ENCODE measurements at places on chromosomes 13 and 19.
A peak's percentile ranks its signal among the peaks of the same experiment; 100 is the strongest.

- DNase-seq: peak; percentile 29
These were observed at the start of gene SHFL for GRCh38 chr19:10085641-10086590. Gene SHFL (plus strand): TSS chr19:10086317. CDS start chr19:10086428, 111 bp downstream.

GRCh38 chr19:16262618-16263017, 62.0 kb upstream of the KLF2 start:
- DNase-seq: no peak

GRCh38 chr19:3369337-3370213, 3.2 kb downstream of the NFIC start:
- no peak for DNase-seq

GRCh38 chr19:3818466-3818865, 32.3 kb upstream of the MATK start:
- no peak for DNase-seq

DNA sequence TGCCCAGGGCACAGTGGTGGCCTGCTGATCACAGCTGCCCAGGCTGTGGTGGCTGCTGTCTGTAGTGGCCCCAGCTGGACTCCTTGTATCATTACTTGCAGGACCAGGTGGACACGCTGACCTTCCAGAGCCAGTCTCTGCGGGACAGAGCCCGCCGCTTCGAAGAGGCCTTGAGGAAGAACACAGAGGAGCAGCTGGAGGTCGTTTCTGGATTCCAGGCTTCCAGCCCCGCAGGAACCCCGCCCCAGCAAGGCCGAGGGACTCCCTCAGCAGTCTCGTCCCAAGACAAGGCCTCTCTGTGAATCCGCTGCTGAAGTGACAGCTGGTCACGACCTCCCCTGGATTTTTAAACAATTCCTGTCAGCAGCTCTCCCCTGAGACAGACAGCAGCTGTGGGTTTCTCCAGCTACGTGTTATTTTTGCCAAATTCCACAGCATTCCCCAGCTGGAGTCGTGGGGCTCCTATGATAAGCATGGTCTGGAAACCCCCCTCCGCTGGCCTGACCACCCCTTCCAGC, 98.3 kb downstream of the SLC7A1 start:
- DNase-seq: peak; percentile 39

DNA sequence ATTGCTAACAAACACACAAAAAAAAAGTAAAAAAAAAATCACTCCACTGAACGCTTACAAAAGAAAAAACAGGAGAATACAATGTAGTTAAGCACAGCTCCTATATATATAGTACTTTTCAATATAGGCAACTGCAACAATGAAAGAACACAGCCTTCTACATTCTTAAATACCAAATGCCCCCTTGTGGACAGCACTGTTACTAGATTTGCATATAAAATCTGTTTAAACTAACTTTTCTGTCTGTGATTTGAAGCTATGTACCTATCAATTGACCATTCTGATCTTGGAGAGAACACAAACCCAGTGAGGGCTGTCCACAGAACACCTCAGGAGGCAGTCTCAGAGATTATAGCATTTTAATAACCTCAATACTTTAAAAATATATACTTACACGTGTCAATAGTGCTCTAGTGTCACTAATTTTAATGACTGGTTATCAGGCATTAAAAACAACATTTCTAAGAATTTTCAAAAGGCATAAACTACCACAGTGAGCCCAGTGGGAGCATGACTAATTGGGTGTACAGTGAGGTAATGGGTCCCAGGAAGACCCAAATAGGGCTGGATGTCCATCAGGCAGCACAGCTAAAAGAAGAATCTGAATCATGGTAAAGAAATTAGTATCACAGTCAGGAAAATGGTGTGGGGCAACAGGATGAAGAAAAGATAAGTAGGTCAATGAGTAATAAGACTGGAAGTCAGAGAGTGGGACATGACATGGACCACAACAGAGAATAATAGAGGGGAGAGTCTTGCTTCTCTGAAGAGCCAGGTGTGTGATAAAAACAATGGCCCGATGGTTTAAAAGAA, 22.2 kb downstream of the CCDC169 start:
- peak; percentile 53 for DNase-seq

GRCh38 chr13:93690139-93690538, 463.5 kb downstream of the GPC6 start:
- DNase-seq: peak; percentile 21

GRCh38 chr19:2246014-2246620, 3.0 kb upstream of the AMH start:
- DNase-seq: no peak

- DNase-seq: no peak
These were observed 41.3 kb downstream of the MYH14 start for GRCh38 chr19:50244695-50245094.

DNA sequence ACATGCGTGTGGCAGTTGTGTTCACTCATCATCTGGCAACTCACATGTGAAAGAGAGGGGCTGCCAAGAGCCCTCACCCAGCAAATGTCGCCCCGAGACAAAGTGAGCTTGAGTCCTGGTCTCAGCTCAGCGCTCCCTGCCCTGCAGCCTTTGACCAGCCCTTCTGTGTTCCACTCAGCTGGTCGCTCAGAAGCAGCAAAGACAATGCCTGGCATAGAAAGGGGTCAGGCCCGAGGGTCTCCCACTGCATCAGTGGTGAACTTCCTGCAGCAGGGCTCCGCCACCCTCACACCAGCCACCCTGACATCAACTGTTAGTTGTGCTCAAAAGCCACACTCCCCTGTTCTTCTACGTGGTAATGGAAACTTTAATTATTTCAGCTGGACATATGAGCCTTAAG, 68.0 kb downstream of the SLC7A1 start:
- DNase-seq: no peak

- DNase-seq: peak; percentile 5
These were observed 39.1 kb downstream of the PCDH8 start for GRCh38 chr13:52809310-52809769.

- peak; percentile 55 for DNase-seq
These were observed 44.9 kb downstream of the C13orf46 start for GRCh38 chr13:113928685-113929627.

- no peak for DNase-seq
These were observed 48.9 kb downstream of the KLF2 start for GRCh38 chr19:16373532-16373931.

DNA sequence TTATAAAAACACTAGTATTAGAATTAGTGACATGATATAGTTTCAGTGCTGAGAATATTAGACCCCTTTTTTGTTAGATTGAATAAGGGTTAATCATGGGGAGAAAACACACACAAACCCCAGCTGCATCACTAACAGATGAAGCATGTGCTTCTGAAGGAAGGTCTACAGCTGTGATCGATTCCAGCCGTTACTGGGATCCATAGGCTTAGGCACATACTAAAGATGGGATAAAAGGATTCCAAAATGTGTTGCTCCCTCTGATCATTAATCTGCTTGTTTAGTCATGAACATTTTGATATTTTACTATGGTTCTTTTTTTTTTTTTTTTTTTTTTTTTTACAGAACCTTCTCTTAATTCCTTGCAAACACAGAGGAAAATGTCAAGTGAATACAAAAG, 1591.3 kb downstream of the EFNB2 start:
- no peak for DNase-seq

DNA sequence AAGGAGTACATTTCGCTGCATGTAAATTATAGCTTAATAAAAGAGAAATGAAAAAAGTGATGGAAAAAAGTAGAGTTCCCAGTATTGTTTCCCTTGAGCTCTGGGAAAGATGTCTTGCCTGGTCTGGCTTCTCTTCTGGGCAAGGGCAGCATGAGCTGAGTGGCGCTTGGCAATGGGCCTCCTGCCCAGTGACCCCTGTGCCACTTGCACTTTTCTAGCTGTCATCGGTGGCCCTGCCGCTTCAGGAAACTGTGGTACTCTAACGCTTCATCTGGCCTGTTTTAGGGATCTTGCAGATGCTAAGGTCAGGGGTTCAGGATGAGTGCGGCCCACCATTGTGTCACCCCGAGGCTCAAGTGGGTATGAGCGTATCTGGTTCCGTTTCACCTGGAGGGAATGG, 161.4 kb downstream of the MTUS2 start:
- no peak for DNase-seq

GRCh38 chr13:112178769-112179168, 111.8 kb downstream of the SOX1 start:
- DNase-seq: no peak

GRCh38 chr13:109666656-109667055, 119.7 kb downstream of the IRS2 start:
- no peak for DNase-seq

DNA sequence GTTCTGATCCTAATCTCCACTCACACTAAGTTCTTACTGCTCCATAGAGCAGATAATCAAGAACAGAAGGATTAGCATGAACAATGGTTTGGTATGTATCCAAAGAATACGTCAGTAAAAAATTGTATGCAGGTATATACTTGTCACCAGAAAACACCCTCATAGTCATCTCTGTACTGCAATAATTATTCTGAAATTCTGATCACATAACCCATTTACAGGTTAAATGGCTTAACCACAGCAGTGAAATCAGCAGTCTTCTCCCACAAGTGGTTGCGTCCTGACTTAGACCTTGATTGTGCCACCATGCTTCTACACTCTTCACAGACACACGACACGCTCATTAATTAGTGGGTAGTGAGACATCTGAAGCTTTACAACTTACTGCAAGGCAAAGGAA, 50.9 kb downstream of the LNX2 start:
- DNase-seq: no peak

- no peak for DNase-seq
These were observed 239.9 kb upstream of the CSNK1A1L start for GRCh38 chr13:37345391-37345790.

DNA sequence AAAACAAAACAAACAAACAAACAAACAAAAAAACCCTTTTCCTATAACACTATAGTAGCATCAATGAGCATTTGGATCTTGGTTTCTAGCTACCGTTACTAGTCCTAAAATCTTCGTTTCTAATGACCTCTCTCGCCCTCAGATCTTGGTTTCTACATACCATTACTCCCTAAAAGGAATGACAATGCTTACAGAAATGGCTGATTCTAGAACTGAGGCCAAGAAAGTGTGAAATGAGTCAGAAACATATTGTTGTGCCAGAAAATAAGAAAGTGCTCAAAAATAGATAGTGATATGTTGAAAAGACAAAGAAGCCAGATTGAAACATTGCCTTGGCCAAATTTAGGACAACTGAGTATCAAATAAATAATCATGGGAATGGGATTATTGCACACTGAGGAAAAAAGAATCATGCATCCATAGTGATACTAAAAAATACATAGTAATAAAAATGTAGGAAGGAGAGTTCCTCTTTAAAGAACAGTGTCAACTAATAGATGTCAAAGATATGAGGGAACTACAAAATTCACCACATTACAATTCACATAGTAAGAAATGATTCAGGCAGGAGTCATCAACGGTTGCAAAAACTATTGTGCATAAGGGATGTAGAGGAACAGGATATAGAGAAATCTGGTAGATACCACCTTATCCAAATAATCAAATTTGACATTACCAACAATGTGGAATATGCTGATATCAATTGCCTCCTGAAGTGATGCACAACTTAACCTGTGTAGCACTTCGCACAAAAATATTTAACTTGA, 386.6 kb downstream of the DIAPH3 start:
- DNase-seq: peak; percentile 62

- no peak for DNase-seq
These were observed 2.2 kb downstream of the CXCL17 start for GRCh38 chr19:42440357-42441048.

- DNase-seq: no peak
These were observed 16.0 kb downstream of the IRGC start for GRCh38 chr19:43731846-43732245.

- DNase-seq: no peak
These were observed 2284.7 kb upstream of the PCDH20 start for GRCh38 chr13:63700350-63700749.

DNA sequence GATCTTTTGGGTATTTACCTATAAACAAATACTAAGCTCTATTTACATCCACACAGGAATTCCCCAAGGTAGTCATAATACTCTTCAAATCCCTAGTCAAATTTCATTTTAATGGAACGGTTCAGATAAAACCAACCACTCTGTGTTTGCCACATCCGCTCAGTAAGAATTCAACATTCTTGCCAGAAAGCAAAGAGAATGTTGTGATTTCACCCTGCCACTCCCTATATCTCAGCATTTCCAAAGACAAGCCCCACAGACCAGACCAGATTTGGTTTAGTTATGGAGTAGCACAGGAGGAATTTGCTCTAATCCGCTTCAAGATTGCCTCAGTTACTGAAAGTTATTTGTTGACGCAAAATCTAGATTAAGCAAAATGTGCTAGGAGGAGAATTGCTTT, 105.6 kb upstream of the SERP2 start:
- no peak for DNase-seq

DNA sequence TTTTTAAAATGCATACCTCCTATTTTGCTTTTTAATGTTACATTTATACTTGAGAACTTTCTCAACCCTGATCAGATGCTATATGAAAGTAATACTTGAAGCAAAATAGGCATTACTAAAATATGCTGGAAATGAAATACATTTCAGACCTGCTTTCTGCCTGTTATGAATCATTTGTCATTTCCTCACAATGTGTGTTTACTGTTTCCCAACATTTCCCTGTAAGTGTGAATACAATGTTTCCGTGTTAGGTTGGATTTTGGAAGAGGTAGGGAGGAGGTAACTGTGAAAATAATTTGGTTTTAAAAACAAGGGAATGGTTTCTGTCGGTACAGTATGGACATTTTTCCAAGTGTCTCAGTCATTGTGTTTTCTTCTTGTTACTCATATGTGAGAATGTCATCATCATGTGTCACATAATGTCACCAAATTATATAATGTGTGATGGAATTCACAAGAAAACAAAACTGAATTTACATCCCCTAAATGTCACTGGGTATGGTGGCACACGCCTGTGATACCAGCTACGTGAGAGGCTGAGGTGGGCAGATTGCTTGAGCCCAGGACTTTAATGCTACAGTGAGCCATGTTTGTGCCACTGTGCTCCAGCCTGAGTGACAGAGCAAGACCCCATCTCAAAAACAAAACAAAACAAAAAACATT, 43.0 kb downstream of the ZAR1L start:
- no peak for DNase-seq

DNA sequence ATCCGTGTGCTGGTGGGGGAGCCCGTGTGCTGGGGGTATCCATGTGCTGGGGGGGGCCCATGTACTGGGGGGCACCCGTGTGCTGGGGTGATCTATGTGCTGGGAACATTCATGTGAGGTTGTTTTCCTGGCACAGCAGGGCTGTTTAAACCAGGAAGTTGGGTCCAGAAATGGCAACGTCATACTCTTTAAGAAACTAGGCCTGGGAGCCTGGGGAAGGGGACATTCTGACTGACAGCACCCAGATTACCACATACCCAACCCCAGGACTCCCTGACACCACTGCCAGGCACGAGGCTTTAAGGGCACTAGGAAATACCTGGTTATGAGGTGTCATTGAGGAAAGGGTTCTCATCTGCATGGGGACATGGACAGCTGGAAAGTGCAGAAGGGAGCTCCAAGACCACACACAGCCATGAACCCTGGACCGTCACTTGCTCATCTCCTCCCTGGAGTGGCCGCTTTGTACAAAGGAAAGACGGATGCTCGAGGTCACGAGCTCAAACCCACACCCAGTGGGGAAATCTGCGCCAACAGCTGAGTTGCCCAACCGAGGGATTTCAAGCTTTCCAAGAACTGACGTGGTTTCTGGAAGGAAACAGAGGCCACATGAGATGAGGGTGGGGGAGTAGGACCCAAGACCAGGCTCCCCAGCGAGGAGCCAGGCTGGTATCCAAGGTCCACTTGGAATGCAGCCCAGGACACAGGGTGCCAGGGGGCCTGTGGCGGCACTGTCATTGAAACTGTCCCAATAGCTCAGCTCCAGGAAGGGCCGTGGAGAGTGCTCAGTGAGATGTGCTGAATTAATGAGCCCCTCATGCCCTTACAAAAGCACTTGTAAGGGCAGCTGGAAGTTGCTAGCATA, 40.9 kb downstream of the RAB20 start:
- DNase-seq: no peak

- no peak for DNase-seq
These were observed 34.0 kb downstream of the DPF1 start for GRCh38 chr19:38190061-38190460.

- DNase-seq: no peak
These were observed 78.2 kb downstream of the LRCH1 start for GRCh38 chr13:46631179-46631542.
